ENCODE measurements at places on chromosomes 7 and 10.

GRCh38 chr7:140675726-140676125, 3.0 kb downstream of the ADCK2 start:
- DNase-seq, result no peak

DNA sequence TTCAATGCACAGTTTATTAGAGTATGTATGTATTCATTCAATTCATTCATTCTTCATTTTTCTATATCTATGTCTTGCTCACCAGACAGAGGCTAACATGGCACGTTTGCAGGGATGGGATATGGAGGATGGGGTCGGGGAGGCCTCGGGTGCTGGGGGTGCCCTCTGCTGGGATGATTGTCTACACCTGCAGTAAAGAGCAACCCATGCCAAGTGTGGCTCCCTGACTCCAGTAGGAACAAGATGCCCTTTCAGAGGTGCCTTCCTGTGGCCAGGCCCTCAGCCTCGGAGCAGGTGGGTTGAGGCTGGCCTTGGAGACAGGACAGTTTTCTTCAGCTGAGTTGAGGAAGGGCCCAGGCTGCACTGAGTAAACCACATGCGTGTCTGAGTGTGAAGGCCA, 157.2 kb downstream of the SH2D4B start:
- DNase-seq, result no peak

GRCh38 chr10:71736570-71736952, 17.0 kb upstream of the C10orf105 start:
- DNase-seq, result no peak

- no peak for DNase-seq
Observed at GRCh38 chr7:151717415-151717814, 159.5 kb downstream of the PRKAG2 start.

DNA sequence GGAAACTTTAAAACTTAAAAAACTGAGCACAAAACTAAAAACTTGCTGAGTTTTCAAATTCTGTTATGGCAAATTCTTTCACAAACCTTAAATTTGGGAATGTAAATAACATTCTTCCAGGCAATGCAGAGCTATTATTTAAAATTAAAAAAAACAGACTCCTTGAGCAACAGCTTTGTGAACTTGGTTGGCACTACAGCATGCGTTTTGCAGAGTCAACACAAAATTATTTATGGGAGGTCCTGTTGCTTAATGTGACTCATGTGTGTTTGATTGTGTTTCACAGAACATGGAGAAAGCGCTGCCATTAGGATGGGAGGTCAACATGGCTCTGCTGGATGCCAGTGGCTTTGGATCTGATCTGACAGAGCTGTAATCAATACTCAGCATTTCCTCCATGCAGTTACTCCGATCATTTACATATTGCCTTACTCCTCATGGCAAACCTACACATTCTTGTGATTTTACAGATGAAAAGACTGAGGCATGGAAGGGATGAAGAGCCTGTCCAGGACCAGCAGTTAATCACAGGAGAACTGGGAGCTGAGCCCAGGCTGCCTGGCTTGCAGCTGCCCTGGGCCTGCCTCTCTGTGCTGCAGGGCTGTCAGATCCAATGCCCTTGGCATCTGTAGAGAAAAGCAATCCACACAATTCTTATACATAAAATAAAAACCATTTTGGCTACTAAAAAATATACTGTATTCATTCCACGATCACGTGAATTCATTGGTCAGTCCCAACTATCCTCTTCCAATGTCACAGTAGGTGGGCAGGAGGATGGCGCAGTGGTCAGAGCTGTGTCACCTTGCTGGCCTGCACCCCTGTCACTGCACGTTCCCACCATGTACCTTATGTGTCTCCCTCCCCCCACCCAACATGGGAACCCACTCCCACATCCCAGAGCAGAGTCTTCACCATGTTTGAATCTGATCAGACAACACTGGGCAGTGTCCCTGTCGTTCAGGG, 200.9 kb downstream of the CXCL12 start:
- no peak for DNase-seq

Data from activated T-helper 1 cell treated with anti-CD3 and anti-CD28 coated beads, Interleukin-2, amount 50 U/mL, for 16 hours (primary cell).